Activated CD8-positive, alpha-beta memory T cell treated with anti-CD3 and anti-CD28 coated beads for 4 hours (primary cell): ENCODE measurements at places on chromosomes 1 and 21.

GRCh38 chr21:27314131-27314530, 347.2 kb upstream of the ADAMTS5 start:
- DNase-seq, result no peak

DNA sequence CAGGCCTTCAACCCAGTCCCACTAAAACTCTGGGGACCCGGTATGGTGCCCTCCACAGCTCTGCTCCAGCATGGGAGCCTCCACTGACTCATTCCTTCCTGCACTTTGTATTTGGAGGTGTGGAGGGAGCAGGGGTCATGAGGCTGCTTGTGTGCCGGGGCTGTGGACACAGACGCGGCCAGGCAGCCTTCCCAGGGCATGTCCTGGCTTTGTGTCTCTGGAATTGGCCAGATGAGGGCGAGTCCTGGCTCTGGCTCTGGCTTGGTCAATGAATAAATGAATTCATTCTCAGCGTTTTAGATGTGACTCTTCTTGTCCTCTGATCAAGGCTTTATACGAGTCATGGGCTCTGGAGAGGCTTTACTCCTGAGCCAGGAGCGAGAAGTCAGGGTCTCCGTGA, 19.1 kb downstream of the AJAP1 start:
- no peak for DNase-seq

DNA sequence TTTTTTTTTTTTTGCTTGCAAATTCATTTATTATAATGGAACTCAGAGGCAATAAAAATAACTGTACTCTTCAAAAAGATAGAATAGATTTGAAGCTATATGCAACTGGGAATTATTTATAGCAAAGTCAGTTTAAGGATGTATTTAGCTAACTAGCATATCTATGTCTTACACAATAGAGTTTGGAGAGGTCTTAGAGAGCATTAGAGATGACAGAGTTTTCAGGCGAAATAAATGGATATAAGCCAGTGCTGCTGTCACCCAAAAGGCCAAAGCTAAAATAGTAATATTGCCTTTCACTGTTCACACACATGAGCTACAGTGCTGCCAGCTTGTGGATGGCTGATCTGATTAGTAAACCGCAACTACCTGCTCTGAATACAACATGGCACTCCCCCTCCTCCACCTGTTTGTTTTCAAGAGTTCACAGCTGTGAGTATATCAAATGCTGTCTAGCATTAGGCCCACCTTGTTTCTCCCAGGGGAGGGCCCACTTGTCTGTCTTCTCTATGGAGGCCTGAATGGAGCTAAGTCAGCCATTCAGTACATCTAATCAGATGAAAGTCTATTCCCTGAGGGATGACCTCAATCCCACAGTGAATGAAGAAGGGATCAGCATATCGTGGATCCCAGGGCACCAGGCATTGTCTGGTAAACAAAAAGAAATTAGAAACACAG, 25.2 kb upstream of the SSX2IP start:
- DNase-seq, result no peak

DNA sequence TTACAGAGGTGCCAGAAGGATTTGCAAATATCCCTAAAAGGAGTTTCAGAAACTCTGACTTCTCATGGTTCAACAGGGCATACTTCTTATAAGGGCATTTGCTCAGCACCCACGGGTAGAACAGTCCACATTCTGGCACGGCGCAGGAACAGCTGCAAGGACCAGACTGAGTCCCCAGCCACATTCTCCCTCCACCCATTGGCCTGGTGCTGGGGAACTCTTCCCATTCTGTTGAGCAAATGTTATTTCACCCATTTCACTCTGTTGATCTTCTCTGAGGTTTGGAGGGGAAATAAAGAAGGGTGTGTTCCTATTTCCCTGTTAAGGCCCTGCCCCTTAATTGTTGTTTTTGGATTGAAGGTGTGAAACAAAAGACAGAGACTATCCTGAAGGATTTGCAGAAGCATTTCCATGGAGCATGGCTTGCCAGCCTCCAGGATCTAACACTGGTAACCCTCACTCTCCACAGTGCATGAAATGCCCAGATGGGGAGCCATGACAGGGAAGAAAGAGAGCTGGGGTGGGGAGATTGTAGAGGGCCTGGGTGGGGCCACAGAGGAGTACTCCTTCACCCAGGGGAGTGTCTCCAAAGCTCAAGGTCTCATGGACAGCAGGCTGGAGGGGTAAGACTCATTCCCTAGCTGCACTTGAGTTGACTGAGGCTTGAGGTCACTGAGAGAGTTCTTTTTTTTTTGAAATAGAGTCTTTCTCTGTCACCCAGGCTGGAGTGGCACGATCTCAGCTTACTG, 35.0 kb downstream of the INAVA start:
- no peak for DNase-seq
